ENCODE measurements at places on chromosomes 2 and 18.

DNA sequence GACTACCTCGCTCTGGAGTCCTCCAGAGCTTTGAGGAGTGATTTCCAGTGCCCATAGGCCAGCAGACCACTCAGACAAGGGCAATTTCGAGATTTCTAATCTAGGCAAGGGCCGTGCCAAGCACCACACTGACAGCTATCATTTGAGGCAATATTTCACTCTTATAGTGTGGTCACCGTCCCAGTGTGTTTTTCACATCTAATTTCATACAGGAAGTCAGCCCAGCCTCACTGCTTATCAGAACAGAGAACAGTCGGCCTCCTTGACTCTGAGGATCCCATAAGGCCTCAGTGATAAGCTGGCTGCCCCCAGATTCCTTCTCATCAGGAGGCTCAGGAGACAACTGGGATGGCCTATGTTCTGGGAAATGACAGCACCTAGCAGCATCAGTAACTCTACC, 581 bp downstream of the CAPN14 start:
- no peak for DNase-seq

DNA sequence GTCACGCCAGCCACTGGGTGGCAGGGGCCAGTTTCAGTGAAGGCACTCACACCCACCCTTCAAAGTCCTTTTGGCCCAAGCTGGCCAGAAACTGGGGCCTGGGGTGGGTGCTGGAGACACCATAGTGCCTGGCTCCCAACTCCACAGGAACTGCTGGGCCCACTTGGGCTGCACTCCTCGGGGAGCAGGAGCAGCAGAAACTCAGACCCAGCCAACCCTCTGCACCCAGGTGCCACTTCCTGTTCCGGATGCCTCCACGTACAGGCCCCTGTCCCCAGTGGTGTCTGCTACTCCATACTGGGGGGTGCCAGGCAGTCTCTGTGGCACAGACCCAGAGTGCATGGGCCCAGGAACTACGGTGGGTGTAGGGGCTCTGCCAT, 42.5 kb upstream of the ZNF519 start:
- DNase-seq, result no peak

- no peak for DNase-seq
These were observed 43.3 kb downstream of the PLEKHB2 start for GRCh38 chr2:131148426-131148825.

- DNase-seq, result no peak
These were observed 18.1 kb downstream of the EPAS1 start for GRCh38 chr2:46315103-46315890.

- no peak for DNase-seq
These were observed 7.5 kb downstream of the SLC9A4 start for GRCh38 chr2:102480285-102481195.

DNA sequence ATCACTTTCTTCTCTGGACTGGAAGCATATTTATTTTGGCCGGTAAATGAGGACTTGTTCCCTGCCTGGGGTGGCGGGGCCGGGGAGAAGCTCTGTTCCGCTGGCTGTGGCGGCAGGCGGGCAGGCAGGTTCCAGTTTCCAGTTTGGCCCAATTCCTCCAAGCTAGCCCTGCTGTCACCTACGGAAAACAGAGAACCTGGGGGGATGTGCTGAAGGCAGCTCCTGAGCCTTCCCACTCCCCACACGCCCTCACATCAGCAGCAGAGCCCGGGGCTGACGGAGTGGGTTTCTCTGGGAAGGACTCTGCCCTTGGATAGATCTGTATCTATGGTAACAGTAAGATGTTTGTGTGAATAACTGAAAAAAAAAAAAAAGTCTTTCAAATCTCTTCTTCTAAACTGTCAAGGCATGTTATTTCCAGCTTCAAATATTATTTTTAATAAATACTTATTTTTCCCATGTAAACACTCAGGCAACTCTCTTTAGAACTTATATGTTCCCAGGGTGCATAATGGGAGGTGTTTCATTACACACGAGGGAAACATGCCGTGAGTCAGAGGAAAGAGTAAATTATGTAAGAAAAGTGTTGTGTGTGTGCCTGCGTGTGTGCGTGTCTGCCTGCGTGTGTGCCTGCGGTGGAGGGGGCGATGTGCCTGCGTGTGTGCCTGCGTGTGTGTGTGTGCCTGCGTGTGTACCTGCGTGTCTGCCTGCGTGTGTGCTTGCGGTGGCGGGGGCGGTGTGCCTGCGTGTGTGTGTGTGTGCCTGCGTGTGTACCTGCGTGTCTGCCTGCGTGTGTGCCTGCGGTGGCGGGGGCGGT, 116.1 kb upstream of the ZNF516 start:
- no peak for DNase-seq

DNA sequence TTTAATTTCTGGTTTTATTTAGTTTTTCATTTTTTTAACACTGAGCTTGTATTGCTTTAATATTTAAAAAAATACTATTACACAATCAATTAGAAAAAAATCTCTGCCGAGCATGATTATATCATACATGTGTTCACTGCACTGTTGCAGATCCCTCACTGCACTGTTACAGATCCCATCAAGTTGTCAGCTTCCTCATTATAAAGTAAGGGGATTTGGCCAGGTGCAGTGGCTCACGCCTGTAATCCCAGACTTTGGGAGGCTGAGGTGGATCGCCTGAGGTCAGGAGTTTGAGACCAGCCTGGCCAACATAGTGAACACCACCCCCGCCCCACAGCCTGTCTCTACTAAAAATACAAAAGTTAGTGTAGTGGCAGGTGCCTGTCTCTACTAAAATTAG, 33.0 kb upstream of the METTL21A start:
- no peak for DNase-seq
